ENCODE measurements at places on chromosomes 4 and X.

DNA sequence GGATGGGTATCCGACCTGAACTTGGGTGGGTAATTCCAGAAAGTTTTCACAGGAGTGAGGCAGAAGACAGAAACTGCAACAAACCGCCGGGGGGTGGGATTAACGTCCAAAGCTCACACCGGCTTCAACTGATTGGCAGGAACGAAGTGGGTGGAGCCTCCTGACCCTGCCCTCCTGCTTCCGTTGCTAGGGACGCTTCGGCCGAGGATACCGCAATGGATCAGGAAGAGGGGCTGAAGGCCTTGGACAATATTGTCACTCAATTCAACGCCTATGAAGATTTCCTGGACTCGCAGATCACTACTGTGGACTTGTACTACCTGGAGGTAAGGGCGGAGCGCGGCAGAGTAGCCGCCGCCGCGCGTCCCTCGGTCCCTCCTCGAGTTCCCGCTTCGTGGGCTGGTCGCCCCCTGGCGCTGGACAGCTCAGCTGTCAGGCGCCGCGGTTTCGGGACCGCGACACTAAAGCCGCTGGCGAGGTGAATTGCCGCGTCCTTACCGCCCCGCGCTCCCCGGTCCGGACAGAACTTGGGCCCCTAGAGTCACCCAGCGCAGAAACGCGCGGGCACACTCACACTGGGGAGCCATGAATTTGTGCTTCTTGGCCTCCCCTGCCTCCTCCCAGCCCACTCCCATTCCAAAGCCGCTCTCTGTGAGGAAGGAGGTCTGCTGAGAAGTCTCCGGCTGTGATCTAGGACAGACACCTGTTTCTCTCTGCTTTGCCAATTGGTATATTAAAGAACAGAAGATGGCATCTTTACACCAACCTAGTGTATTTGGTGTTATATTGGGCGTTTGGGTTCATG is at the start of gene CFAP299:
TSS of gene CFAP299 (plus strand) at position 177 of the 805 bp plus-strand sequence.
- DNase-seq: peak; percentile 18

DNA sequence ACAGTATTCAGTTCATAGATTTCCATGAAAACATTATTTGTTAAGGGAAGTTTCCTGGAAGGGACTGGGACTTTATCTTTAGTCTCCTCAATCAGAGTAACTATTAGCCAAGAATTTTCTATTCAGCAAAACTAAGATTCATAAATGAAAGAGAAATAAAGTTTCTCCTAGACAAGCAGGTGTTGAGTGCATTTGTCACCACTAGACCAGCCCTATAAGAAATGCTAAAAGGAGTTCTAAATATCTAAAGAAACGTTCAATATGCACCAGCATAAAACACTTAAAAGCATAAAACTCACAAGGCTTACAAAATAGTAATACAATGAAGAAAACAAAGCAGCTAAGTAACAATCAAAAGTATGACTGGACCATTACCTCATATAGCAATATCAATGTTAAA is 423.0 kb downstream of the TECRL start:
- DNase-seq: no peak

GRCh38 chrX:16023790-16024734 is 99.3 kb upstream of the GRPR start:
- no peak for DNase-seq

- no peak for DNase-seq
Measured at GRCh38 chr4:148216866-148217814, 225.1 kb downstream of the NR3C2 start.

GRCh38 chrX:93422693-93423092 is 250.7 kb downstream of the NAP1L3 start:
- DNase-seq: no peak

GRCh38 chr4:39528061-39528465 is 824 bp upstream of the UGDH start:
- no peak for DNase-seq

GRCh38 chrX:112254896-112255295 is 172.3 kb upstream of the TRPC5 start:
- DNase-seq: no peak

DNA sequence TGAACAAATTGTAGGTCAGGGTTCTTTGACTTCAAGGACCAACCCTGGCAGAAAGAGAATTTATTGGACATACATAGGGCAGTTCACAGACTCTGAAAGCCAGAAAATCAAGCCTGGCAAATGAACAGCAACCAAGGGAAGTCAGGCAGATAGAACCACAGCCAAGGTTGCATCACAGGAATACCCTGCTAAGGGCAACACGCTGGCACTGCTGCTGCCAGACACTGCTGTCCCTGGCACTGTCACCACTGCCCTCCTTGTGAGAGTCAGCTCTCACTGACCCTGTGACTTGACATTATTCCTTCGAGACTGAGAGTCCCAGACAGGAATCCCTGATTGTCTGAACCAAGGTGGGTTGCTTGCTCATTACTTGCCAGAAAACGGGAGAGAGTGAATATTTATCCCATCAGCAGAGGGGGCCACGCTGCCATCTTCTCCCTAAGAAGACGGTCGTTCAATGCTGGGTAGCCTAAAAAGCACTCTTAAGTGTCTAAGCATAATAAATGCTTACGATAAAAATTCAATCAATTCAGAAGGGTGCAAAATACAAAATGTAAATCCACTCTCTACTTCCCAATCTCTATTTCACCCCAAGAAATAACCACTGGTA is 23.2 kb upstream of the PTTG2 start:
- DNase-seq: no peak

- DNase-seq: no peak
Measured at GRCh38 chrX:65127842-65128241, 151.6 kb upstream of the ZC4H2 start.

DNA sequence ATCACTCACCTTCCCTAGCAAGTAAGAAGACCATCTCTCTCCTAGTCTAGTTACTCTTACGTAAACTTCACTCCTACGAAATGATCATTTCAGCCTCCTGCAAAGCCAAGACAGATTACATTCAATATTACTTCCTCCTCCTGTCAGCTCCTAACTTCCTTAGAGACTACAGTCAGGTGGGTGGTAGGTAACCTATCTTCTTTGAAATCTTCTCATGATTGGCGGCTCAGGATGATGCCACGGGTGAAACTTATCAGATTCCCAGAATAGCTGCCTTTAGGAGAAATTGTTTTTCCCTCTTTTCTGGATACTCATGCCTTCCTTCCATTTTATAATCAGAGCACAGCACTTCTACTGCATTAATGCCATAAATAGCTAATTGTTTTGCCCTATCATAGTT is 744.8 kb upstream of the HS3ST1 start:
- no peak for DNase-seq

GRCh38 chr4:158314756-158315487 is 104.6 kb downstream of the TMEM144 start:
- DNase-seq: no peak

GRCh38 chr4:100017637-100018310 is 67.7 kb upstream of the H2AZ1 start:
- no peak for DNase-seq

DNA sequence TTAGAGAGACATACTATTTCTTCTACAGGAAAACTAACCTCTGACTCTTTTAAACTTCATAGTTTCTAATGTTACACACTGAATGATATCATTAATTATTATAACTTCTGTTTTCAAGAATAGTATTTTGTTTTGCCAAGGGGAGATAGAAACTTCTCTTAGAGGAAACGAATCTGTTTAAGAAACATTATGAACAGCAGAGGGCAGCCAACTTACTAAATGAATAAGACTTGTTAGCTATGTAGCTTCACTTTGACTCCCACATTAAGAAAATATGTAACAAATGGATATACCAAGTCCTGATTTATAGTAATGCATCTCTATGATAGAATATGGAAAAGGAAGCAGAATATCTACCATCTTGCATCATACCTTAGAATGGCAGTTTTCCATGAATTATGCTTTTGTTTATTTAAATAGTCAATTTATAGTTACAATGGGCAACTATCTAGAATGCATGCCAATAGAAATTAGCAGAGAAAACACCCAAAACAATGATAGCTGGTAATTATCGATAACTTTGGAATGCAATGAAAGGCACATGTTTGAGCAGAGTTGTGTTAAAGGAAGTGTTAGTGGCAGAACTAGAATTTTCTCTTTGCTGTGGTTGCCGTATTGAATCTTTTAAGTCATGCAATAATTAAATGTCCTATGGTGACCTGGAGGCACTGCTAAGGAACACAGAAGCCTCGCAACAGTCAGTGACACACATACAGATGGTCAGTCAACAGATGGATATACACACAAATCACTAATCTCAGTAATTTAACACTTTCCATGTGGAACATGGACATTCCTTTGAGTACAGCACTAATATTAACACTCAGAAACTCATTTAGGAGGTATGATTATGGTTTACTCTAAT is 105.7 kb upstream of the PDLIM3 start:
- DNase-seq: no peak

GRCh38 chr4:163701916-163702315 is 207.4 kb downstream of the TMA16 start:
- DNase-seq: no peak

- no peak for DNase-seq
Measured at GRCh38 chr4:182510836-182511235, 267.6 kb downstream of the TENM3 start.

- no peak for DNase-seq
Measured at GRCh38 chr4:10009861-10010500, 11.3 kb downstream of the SLC2A9 start.

Measured in activated CD8-positive, alpha-beta memory T cell treated with anti-CD3 and anti-CD28 coated beads for 1 hour (primary cell).